Activated CD4-positive, alpha-beta T cell treated with anti-CD3 and anti-CD28 coated beads, Interleukin-2, amount 50 U/mL, for 4 hours (primary cell): ENCODE measurements at places on chromosomes 2 and 18.

DNA sequence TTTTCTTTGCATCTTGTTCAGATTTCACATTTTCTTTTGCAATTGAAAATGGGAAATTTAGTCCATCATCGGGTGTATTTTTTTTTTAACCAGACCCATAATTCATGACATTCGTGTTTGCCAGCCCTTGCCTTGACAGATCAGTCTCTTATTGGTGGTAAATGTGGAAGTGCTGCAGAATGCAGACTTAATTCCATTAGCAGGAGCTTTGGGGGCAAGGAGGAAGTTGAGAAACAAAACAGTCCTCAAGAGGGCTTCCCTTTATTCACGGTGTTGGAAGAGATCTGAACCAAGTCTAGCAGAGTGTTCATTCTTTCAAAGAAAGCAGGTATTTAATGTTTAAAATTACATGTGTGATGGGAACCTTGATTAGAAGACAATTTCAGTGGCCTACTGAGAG, 16.6 kb upstream of the RPE start:
- no peak for DNase-seq

DNA sequence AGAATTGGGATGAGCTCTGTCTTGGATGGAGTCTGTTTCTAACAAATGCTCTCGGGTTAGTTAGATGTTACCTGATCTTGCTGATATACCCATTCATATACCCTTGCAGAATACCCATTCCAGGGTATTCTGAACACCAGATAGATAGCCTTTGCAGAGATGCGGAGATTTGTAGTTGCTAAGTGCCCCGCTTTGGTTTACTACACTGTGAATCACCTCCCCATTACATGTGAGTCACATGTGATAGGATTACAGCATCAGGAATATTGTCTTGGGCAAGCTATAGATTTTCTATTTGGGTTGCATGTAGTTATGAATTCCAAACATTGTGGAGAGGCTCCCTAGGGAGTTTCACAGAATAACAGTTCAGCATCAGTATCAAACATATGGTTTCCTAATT, 3.8 kb downstream of the VSNL1 start:
- DNase-seq = no peak

- DNase-seq = no peak
Observed at GRCh38 chr2:66427300-66427699, 7.6 kb upstream of the MEIS1 start.

DNA sequence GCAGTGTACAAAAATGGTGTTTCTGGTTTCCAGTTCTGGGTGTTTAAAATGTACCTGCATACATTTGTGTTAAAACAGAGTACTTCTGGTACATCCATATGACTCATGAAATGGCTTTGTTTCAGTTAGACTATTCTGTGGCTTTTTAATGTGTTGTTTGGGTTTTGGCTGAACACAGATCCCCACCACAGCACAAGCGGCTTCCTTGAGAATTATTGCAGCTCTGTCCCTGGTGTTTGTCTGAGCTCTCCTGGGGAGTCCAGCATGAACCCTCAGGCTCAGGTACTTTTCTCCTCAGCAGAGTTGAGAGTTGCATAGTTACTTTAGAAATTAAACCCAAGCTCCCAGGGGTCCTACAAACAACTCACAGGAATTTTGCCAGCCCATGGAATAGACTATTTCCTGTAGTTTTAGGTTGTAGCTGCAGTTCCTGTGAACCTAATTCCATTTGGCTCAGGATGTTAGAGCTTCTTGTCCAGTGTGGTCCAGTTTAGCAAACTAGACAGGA, 64.8 kb upstream of the EML6 start:
- DNase-seq = no peak

DNA sequence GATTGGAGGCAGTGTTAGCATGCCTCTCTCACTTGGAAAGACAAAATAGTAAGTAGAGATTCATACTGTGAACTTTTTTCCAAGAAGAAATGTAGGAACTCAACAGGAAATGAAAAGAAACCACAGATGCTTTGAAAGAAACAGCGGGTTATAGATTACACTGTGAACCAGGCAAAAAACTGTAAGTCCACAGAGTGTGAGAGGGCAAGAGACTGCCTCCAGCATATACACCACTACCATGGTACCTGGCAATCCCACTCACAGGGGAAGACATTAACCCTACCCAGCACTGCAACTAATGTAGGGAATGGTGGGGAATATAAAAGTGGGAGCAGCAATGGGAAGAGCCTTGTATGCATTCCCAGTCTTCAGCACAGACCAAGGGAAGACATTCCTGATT, 150.6 kb upstream of the GALNT5 start:
- no peak for DNase-seq

DNA sequence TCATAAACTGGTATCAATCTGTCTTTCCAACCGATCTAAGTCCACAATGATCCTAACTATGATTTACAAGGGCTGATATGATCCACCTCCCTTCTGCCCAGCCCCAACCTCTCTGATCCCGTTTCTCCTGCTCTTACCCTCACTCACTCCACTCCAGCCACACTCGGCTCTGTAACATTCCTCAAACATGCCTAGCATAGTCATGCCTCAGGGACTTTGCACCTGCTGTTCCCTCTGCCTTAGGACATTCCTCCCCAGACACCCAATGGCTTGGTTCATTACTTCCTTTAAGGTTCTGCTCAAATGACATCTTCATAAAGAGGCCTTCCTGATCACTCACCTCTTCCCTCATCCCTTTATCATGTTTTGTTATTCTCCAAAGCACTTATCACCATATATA, 9.2 kb downstream of the DUSP11 start:
- DNase-seq = no peak

DNA sequence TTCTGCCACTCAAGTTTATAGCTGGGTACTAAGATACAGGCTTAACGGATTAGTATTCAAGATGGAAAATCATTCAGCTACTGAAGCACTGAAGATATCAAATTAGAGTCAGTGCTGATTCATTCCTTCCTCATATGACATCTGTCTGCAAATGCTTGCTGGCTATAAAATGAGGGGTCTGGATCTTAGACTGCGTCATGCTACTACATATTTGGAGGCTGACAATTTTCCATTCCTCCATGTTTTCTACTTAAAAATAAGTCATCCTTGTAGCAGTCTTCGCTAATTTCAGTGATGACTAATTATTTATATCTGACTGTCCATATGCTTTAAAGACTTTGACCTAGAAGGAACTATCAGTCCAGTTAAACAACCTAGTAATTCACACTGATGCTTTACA, 233.4 kb downstream of the RIT2 start:
- no peak for DNase-seq

- no peak for DNase-seq
Observed at GRCh38 chr2:104944495-104944894, 90.6 kb downstream of the POU3F3 start.

DNA sequence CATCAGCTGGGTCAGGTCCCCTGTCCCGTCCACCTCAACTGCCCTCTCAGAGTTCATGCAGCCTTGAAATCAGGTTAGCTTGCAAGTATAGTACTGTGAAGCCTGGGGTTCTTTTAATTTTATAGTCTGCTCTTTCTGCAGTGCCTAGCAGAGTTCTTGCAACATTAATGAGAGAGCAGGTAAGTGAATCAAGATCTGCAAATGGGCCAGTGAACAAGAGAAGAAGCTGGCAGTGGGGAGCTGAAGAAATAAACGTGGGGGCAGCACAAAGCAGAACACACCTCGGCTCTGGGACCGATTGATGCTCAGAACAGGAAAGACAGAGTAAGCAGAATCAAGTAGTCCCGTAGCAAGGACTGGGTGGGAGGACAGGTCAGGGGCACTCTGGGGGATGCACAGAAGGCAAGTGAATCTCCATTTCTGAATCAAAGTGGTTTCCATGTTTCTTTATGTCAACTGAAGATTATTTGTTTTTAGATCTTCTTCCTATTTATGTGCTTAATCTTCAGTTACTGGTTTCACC, 675.5 kb downstream of the RNF144A start:
- no peak for DNase-seq

DNA sequence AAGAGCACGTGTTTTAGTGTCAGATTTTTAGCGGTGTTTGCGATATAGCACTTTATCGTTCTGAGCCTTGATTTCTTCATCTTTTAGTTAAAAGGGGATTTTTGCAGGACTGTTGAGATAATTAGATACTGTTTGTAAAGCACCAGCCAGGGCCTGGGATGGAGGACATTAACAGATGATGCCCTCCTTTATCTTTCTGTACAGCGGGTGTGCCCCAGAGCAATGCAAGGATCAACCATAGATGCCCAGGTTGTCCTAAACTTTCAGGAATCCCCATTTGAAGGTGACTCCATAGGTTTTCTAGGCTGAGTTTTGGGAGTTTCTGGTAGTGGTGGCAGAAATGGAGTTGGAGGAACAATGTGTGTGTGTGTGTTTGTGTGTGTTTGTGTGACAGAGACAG, 97.0 kb upstream of the SPRED2 start:
- no peak for DNase-seq

- DNase-seq = no peak
Observed at GRCh38 chr2:159108181-159108893, 139.9 kb downstream of the TANC1 start.

- no peak for DNase-seq
Observed at GRCh38 chr2:24482972-24483300, 8.1 kb upstream of the NCOA1 start.

GRCh38 chr2:146258071-146258470, 1586.8 kb upstream of the ACVR2A start:
- no peak for DNase-seq

- DNase-seq = no peak
Observed at GRCh38 chr2:128485761-128486639, 167.3 kb upstream of the HS6ST1 start.

GRCh38 chr18:66495844-66496243, 108.0 kb downstream of the CDH19 start:
- DNase-seq = no peak
